RPMI7951 (cell line): ENCODE measurements at places on chromosomes 11 and 22. TPM values are rescaled to one million over a fixed set of nuclear protein-coding genes. Genes with fewer than 3 reads are reported as not detected.

SLC16A8 gene
- total RNA-seq, result not detected in 2 replicates

UPB1 gene
- under 0.01 TPM in 1 of 2 replicates, not detected in the other for total RNA-seq

HIC2 gene
- 0.24 and 0.88 TPM in 2 replicates for total RNA-seq

ARHGAP42 gene
- 9.4 and 11.4 TPM in 2 replicates for total RNA-seq

SLC5A1 gene
- not detected in 2 replicates for total RNA-seq

FAM83F gene
- total RNA-seq, result 0.10 TPM in 1 of 2 replicates, not detected in the other

APOBEC3B gene
- 19.6 and 20.9 TPM in 2 replicates for total RNA-seq

HTR3A gene
- not detected in 2 replicates for total RNA-seq

TMEM9B gene
- total RNA-seq, result 38.4 and 40.6 TPM in 2 replicates

PACS1 gene
- 16.7 and 19.1 TPM in 2 replicates for total RNA-seq

OR51D1 gene
- total RNA-seq, result not detected in 2 replicates

USH1C gene
- total RNA-seq, result not detected in 2 replicates

MYO7A gene
- total RNA-seq, result 0.29 and 0.36 TPM in 2 replicates

GLYATL1B gene
- total RNA-seq, result not detected in 2 replicates

SLC17A6 gene
- not detected in 2 replicates for total RNA-seq

KCNE3 gene
- 1.3 and 1.9 TPM in 2 replicates for total RNA-seq

ADM2 gene
- total RNA-seq, result 0.20 and 0.24 TPM in 2 replicates

SLCO2B1 gene
- 0.39 and 0.60 TPM in 2 replicates for total RNA-seq

KDM4E gene
- total RNA-seq, result not detected in 2 replicates

CHEK1 gene
- 70.8 and 82.9 TPM in 2 replicates for total RNA-seq

OR6A2 gene
- total RNA-seq, result 0.10 and 0.24 TPM in 2 replicates

TEX12 gene
- total RNA-seq, result 0.29 and 0.48 TPM in 2 replicates

PLAAT2 gene
- not detected in 2 replicates for total RNA-seq

BEST1 gene
- 0.10 and 0.12 TPM in 2 replicates for total RNA-seq

MORC2 gene
- total RNA-seq, result 7.1 and 8.8 TPM in 2 replicates

CDCA5 gene
- 41.7 and 45.7 TPM in 2 replicates for total RNA-seq

OR52N4 gene
- not detected in 2 replicates for total RNA-seq

OR51B2 gene
- 0.36 TPM in 1 of 2 replicates, not detected in the other for total RNA-seq

PYGM gene
- not detected in 2 replicates for total RNA-seq

IGLL5 gene
- total RNA-seq, result not detected in 2 replicates

SYCE3 gene
- not detected in 2 replicates for total RNA-seq

NECTIN1 gene
- 4.3 and 7.7 TPM in 2 replicates for total RNA-seq

APOA4 gene
- total RNA-seq, result not detected in 2 replicates

BDNF gene
- total RNA-seq, result 4.8 and 4.9 TPM in 2 replicates

RIBC2 gene
- 3.7 and 5.5 TPM in 2 replicates for total RNA-seq

SCN3B gene
- not detected in 2 replicates for total RNA-seq

ART1 gene
- total RNA-seq, result not detected in 2 replicates

GSTT2 gene
- total RNA-seq, result 0.29 and 0.84 TPM in 2 replicates

SSTR3 gene
- not detected in 2 replicates for total RNA-seq

CSF2RB gene
- not detected in 2 replicates for total RNA-seq

TOB2 gene
- total RNA-seq, result 11.5 and 14.2 TPM in 2 replicates

C2CD2L gene
- 3.2 and 4.8 TPM in 2 replicates for total RNA-seq

OR5A1 gene
- total RNA-seq, result not detected in 2 replicates

ABCG4 gene
- total RNA-seq, result 0.20 and 0.24 TPM in 2 replicates

PATE2 gene
- 0.24 TPM in 1 of 2 replicates, not detected in the other for total RNA-seq

PDE2A gene
- total RNA-seq, result 0.12 and 2.3 TPM in 2 replicates

SAMM50 gene
- total RNA-seq, result 45.6 and 45.9 TPM in 2 replicates

DNHD1 gene
- 1.5 and 1.7 TPM in 2 replicates for total RNA-seq

PEX16 gene
- total RNA-seq, result 17.3 and 17.4 TPM in 2 replicates
